ENCODE measurements at places on chromosomes 3 and 15.

- DNase-seq: no peak
These were observed 29.8 kb downstream of the CCR3 start for GRCh38 chr3:46272028-46272451.

GRCh38 chr3:107810171-107811071, 280.4 kb downstream of the CD47 start:
- no peak for DNase-seq

- no peak for DNase-seq
These were observed 113.2 kb upstream of the IQSEC1 start for GRCh38 chr3:13186435-13186815.

DNA sequence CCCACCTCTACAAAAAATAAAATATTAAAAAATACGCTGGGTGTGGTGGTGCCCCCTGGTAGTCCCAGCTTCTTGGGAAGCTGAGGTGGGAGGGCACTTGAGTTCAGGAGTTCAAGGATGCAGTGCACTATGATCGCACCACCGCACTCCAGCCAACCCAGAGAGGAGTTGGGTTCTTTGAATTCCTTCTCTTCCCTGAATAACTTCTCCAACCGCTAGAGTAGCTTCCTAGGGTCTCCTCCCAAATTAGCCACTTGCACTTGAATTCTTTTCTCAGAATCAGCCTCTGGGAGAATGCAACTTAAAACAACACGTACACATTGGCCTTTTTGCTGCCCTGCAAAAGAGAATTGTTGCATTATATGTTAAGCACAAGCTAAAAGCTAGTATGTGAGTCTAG, 272.5 kb downstream of the ABHD5 start:
- no peak for DNase-seq

- no peak for DNase-seq
These were observed 40.0 kb downstream of the SLC6A11 start for GRCh38 chr3:10855871-10856662.

DNA sequence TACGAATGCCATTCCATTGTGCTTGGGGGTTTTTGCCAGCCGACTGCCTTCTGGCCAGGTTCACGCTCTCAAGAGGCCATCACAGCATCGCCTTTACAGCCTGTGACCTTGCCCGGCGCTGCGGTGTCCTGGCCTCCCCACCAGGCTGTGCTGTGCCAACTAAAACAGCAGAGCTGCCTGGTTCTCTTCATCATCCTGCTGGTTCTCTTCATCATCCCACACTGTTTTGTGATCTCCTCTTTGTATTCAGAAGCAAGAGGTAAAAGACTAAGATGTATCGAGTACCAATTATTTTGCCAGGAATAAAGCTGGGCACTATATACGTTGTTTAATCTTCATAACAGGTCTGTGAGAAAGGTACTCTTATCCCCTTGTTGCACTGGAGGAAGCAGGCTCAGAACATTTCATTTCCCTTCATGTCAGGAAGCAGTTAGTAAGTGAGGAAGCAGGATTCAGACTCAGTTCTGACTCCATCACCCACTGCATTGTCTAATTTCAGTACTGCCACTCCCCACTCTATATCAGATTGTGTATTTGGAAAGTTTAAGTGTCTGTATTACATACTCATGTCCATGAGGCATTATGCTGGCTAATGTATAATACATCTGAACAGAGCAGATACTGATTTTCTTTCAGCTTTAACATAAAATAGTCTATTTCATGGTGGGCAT, 92.7 kb downstream of the LRRC28 start:
- no peak for DNase-seq

DNA sequence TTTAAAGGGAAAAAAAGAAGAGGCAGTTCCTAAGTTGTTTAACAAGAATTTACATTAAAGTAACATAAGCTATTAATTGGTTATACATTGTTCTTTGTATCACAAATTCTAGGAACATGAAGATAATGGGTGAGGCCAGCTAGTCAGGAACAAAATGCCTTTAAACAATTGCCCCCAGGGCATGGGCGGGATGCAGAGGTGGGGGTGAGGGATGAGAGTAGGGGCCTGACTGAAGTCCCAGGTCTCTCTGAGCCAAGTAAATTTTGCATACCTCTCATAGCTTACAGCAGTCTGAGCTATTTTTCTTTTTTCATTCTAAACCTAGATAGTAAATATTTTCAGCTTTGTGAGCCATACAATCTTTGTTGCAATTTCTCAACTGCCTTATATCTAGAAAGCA, 77.8 kb upstream of the RNU6-1 start:
- DNase-seq: no peak

- no peak for DNase-seq
These were observed 2.8 kb upstream of the VILL start for GRCh38 chr3:37987751-37988179.

- no peak for DNase-seq
These were observed 276.2 kb upstream of the SGO1 start for GRCh38 chr3:20462226-20462625.

- no peak for DNase-seq
These were observed 2.0 kb upstream of the CAPN7 start for GRCh38 chr3:15204005-15204404.

DNA sequence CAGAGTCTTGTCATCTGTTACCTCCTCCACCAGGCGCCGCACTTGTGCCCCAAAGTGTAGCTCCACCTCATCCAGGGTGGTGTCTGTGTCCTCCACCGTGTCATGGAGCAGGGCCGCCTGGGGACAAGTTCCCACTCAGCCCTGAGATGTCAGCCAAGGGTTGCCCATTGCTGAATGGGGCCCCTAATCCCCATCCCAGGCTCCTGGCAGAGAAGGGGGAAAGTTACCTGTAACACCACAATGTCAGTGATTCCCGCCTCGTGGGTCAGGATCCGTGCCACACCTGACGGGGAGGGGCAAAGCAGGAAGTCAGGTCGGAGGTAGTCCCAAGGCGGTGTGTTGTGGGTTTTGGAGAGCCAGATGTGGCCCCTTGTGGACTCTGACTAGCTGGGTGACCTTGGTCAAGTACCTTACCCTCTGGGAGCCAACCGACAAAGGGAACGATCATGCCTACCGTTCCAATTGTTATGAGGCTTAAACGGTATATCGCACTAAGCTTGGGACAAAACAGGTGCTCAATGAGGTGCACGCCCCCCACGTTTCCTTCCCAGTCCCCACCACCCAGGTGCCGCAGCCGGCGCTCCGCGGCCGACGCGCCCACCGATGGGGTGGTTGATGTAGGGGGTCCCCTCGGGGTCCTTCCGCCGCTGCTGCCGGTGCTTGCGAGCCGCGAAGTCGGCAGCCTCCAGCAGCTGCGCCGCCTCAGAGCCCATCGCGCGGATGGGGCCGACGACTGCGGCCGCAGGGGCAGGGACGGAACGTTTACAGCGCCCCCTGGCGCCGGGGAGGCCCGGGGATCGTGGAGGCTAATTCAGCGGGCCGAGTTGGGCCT, at the start of gene HDDC3:
Gene HDDC3 (minus strand): TSS at position 722 of the 832 bp plus-strand sequence. CDS start 9 bp downstream, at position 713.
- DNase-seq: peak; percentile 87

DNA sequence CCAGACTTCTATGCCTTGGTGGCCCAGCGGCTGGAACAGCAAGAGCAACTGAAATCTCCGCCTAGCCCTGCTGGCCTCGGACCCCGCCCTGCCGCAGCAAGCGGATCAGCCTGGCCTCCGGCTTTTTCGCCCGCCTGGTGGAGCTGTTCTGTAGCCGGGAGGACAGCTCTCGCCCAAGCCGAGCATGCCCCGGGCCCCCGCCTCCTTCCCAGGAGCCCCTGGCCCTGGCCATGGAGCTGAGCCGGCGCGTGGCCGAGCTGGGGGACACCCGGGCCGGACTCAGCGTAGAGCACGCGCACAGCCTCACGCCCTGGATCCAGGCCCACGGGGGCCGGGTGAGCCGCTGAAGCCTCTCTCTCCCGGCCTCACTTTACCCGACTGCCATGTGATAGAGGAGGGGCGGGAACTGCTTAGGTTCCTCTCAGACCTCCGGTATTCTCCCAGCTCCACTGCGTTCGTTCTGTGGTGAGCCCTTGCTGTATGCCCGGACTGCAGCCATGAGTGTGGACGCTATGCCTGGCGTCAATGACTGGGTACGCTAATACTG, 24.1 kb upstream of the MRPL3 start:
- DNase-seq: peak; percentile 55

DNA sequence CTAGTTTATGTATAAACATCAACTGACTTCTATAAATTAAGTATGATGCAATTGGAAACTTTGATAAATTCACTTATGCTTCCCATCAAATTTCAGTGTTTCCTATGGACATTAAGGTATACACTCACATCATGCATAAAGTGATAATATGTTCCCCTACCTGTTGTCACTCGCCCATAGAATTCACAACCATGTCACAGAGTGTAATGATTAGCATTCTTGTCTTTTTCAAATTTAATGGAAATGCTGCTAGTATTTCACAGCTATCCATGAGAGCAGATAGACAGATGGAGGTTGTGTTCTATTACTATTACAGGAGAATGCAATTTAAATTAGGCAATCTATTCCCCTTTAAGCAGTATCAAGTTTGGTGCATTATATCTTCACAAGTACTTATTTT, 984 bp downstream of the PLSCR4 start:
- DNase-seq: no peak

DNA sequence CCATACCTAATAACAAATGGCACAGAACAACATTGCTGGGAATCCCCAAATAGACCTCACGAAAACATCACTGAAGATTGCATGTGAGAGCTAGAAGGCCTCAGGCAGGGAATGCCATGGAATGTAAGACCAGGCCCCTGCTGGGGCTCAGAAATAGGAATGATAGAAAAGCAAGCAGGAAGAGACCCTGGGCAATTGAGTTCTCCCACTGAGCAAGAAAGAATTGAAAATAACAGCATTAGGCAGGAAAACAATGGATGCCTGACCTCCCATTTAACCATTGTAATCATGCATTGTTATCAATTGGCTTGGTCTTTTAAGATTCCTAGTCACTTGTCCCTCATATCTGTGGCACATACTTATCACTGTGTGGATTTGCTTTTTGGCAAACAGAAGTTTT, 581.6 kb downstream of the FHIT start:
- peak; percentile 62 for DNase-seq

DNA sequence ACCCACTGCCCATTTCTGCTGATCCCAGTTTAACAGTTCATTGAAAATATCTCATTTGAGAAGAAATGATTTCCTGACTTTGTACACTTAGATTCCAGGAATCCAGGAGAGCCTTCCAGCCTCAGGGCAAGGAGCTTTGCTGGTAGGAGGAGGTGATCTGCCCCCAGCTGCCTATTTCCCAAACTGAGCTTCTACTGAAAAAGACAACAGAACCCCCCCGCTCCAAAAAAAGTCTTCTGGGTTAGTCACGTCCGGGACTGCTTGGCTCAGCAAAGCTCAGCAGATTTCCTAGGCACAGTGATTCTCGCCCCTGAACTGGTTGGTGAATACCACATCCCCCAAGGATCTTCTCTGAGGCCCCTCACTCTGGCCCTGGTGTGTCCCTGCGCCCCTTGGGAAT, 13.1 kb downstream of the SLC6A6 start:
- DNase-seq: no peak

DNA sequence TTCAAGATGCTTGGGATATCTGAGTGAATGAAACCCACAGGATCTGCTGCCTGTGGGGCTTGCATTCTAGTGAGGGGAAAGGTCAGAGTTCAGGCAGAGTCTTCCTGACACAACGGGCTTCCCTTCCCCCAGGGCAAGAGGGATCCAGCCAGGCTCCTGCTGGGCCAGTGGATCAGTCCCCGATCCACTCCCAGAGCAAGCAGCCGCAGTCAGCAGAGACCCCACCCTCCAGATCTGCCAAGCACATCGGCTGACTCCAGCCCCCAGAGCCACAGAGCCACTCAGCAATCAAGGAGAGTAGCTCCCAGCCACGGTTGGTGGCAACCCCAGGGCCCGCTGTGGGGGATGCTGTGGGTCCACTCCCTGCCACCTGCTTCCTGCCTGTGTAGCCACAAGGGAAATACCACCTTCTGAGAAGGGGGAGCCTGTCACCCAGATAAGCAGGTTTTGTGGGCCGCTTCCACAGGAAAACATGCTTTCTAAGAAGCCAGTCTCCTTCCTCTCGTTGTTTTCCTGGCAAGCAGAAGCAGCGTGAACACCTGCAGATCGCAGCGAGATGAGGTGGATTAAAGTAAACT, 44.9 kb downstream of the CPN2 start:
- DNase-seq: peak; percentile 86

Measured in NCI-H146 (cell line).